ENCODE measurements at places on chromosomes 13 and 19.

- DNase-seq = no peak
These were observed 396.6 kb upstream of the NBEA start for GRCh38 chr13:34545461-34545860.

DNA sequence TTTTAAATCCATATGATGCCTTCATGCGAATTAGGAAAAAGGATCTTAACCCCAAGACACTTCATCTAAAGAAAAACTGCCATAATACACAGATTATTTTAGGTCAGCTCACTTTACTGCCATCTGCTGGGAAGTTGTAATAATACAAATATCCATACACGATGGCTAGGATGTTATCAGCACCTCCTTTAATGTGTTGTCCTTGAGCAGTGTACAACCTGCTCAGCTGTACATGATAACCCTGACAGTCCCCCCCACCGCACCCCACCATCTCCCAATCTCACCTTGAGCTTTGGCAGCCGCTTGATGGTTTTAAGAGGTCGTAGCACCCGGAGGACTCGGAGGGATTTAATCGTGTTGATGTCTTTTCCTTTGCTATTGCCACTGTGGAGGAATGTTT lies 112.2 kb downstream of the IER2 start:
- DNase-seq = no peak

GRCh38 chr13:95536632-95537241 lies 15.8 kb upstream of the CLDN10 start:
- no peak for DNase-seq

GRCh38 chr19:40298026-40298425 lies 12.9 kb upstream of the AKT2 start:
- DNase-seq = no peak

DNA sequence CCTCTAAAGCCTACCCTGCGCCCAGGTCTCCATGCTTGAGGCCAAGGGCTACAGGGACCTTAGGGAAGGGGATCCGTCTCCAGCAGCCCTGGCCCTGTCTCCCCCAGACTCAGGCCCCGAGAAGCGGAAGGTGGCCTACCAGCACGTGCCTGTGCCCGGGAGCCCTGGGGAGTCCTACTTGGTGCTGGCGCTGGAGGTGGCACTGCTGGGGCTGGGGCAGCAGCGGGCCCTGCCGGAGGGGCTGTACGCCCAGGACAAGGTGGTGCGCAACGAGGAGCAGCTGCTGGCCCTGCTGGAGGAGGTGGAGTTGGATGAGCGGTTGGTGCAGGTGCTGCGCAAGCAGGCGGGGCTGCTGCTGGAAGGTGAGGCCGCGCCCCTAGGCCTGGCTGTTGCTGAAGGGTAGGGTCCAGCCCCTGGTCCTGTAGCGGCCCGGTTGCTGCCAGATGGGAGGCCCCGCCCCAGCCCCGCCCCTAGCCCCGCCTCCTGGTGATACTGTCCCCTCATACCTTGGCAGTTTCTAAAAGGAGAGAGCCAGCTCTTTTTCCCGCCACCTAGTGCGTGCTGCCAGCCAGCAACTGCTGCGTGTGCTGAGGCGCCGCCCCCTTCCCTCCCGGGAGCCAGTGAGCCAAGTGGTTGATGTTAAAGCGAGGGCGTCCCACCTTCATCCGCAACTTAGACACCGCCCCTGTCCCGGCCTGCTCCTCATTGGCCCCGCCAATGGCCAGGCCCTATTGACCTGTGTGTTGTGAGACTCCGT lies 22.6 kb downstream of the ZSWIM4 start:
- DNase-seq = peak; percentile 74

DNA sequence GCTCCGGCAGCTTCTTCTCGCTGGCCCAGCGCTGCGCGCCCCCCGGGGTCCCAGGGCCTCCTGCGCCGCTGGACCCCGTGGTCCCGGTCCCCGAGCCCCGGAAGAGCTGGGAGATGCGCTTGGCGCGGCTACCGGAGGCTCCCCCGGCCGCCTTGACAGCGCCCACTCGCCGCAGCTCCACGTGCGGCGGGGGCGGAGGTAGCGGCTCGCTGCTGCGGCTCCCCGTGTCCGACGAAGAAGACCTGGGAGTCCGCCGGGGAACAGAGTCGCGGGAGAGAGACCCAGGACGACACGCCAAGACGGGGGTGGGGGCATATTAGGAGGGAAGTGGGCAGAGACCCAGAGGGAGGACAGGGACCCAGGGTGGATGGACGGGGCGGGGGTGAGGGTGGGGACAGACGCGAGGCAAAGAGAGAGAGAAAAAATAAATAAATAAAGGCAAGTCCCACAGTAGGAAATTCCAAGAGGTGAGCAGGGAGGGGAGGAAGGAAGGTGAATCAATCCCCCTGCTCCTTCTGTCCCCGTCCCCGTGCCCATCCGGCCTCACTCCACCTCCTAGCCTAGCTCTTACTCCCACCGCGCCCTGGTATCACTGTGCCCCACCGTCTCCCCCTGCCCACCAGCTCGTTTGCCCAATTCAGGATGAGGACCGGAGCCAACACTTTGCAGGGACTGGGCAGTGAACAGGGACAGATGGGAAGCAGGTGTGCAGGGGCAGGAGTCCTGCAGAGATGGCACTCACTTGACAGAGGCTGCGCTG lies 826 bp downstream of the RASIP1 start:
- no peak for DNase-seq

- no peak for DNase-seq
These were observed 9.3 kb downstream of the SCEL start for GRCh38 chr13:77544758-77545338.

DNA sequence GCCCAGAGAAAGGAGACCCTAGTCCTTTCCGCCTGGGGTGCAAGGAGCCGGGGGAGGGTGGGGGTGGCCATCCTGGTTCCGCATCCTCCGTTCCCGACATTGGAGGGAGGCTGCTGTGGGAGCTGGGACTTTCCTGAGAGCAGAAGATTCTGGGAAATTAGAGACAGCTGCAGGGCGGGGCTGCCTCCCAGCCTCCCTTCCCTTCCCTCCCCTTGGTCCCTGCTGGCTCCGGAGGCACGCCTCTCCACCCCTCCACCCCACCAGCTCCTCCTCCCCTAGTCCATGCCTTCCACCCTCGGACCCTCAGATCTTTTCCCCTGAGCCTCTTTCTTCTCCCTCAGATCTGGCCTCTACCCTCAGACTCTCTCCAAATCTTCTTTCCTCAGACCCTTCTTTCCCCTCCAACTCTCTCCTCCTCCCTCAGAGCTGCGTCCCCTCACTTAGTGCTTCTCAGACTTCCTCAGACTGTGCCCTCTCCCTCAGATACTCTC lies 3.1 kb upstream of the BCL3 start:
- DNase-seq = no peak

Data from NCI-H1436 treated with DMSO at 0.1 percent for 48 hours (cell line).